ENCODE measurements at places on chromosomes 4 and X.

- no peak for DNase-seq
These were observed 41.3 kb downstream of the WDR1 start for GRCh38 chr4:10075158-10075863.

DNA sequence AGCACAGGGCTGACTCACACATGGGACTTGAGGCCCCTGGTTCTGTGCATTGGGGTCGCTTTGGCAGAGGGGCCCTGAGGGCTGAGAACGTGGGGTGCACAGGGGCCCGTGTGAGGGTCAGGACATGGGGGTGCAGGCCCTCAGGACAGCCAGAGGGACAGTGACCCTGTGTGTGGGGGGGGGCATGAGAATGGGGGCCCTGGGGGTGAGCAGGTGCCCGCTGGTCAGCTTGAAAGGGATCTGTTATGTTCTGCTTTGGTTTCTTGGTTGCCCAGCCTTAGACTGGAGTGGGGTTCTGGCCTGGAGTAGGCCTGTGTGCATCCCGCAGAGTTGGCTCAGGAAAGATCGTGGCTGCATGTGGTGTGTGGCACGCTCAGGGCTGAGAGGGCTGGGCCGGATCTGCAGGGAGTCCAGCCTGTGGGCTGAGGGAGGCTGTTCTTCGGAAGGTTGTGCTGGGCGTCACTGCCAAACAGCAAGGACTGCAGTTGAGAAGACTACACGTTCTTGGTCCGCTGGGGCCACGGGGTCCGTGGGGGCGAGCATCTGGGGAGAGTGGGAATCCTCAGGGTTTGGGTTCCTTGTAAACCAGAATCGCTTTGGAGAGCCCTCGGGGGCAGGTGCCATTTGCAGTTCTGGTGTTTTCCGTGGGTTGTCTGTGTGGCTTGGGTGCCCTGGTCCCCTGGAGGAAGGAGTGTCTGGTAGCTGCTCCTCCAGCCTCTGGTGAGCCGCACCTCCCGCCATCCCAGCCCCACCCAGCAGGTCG lies 15.2 kb upstream of the UVSSA start:
- no peak for DNase-seq

DNA sequence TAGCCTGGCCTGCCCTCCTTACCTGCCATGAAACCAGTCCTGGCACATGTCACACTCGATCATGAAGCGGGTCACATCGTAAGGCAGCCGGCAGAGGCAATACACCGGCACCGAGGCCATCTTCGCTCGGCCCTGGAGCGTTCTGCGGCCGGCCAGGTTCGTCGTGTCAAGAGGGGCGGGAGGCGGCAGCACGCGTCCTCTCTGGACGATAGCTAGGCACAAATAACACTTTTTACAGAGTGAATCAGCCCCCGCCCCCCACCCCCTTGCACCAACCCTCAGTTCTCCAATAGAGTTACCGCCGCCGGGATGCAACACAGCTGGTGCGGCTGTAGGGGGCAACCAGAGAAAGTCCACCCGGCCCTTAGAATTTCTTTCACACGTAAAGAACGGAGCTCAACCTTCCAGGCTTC lies 1.7 kb downstream of the PHF8 start:
- DNase-seq: peak; percentile 56

GRCh38 chr4:55749666-55750065 lies 69.9 kb upstream of the EXOC1L start:
- DNase-seq: no peak

DNA sequence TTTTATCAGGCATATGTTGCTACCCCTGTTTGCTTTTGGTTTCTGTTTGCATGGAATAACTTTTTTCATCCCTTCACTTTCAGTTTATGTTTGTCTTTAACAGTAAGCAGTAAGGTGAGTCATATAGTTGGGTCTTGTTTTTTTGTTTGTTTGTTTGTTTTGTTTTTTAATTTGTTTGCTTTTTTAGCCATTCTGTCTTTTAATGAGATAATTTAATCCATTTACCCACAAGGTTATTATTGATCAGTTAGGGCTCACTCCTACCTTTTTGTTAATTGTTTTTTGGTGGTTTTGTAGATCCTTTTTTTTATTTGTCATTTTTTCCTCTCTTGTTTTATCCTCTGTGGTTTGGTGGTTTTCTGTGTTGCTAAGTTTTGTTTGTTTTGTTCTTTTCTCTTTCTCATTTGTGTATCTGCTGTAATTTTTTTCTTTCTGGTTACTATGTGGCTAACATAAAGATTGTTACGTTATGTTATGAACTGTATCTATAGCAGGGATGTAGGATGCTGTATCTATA lies 379.5 kb upstream of the MAD2L1 start:
- DNase-seq: no peak

GRCh38 chr4:73814679-73815078 lies 21.8 kb upstream of the CXCL6 start:
- DNase-seq: no peak

- no peak for DNase-seq
These were observed 514.7 kb upstream of the SPANXN1 start for GRCh38 chrX:144732588-144732987.

Measured in activated CD4-positive, alpha-beta T cell treated with anti-CD3 and anti-CD28 coated beads for 48 hours (primary cell).